ENCODE measurements at places on chromosomes 3 and 15. TPM values are rescaled to one million over a fixed set of nuclear protein-coding genes. Genes with fewer than 3 reads are reported as not detected.

Gene RETNLB
- polyA plus RNA-seq, result 0.09 TPM

DNA sequence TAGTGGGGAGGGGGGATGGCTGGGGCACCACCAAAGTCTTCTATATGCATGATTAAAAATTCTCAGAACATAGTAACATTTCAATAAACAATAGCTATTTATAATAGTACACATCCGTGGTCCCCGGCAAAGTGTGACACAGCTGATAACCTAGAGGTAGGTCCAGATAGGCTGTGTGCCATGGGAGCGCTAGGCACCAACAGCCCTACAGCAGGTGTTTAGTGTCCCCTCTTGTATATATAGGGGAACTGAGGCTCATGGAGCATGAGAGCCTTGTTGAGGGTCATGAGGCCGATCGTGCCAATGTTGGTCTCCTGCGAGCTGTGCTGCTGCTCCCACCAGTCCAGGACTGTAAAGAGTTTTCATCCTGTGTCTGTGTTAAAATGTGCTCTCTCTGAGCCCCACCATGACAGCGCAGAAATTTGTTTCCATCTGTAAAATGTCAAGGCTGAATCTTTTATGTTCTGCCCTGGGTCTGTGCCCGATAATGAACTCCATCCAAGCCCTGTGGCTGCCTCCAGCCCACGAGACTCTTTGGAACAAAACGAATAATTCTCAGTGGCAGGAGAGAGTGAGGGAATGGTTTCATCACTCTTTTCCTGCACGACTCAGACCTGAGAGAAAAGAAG, 14.5 kb downstream of the TMEM158 start:
- no peak overlapping the region for H3K27ac ChIP-seq
- H3K4me3 ChIP-seq, result no peak overlapping the region
- no peak for DNase-seq
- no peaks in the 10 kb centered on the region for H3K36me3 ChIP-seq
- H3K27me3 ChIP-seq, result peaks cover 5% of the 10 kb centered on the region

DNA sequence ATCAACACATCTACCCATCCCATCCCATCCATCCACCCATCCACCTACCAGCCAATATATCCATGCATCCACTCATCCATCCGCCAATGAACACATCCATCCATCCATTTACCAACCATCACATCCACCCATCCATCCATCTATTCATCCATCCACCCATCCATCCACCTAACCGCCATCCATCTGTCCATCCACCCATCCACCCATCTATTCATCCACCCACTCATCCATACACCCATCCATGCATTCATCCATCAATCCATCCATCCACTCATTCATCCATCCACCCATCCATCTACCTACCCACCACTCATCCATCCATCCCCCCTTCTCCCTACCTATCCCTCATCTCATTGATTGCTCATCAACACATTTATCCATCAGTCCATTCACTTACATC, 47.6 kb upstream of the SEC13 start:
- DNase-seq, result no peak
- H3K27ac ChIP-seq, result no peak overlapping the region
- no peaks in the 10 kb centered on the region for H3K27me3 ChIP-seq
- no peak overlapping the region for H3K4me3 ChIP-seq

DNA sequence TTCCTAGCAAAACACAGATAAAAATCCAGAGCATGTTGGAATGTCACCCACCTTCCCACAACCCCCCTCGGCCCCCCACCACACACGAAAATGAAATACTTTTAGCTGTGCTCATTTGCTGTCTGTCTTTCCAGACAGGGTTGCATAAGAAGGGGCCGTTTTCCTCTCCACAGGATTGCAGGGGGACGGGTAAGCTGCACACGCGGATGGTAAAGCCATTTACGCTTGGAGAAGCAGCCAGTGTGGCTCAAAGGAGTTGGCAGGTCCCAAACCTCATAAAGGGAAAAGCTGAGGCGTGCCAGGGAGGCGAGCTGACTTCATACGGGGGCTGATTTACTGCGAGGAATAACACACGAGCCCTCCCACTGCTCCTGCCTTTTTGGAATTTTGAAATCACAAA, 47.4 kb upstream of the ITGA11 start:
- H3K36me3 ChIP-seq, result no peaks in the 10 kb centered on the region
- no peaks in the 10 kb centered on the region for H3K4me1 ChIP-seq
- no peak overlapping the region for H3K4me3 ChIP-seq
- no peaks in the 10 kb centered on the region for H3K27me3 ChIP-seq
- DNase-seq, result no peak
- H3K27ac ChIP-seq, result no peak overlapping the region

- H3K27me3 ChIP-seq, result peaks cover 5% of the 10 kb centered on the region
- H3K4me3 ChIP-seq, result no peak overlapping the region
- H3K27ac ChIP-seq, result no peak overlapping the region
- H3K36me3 ChIP-seq, result no peaks in the 10 kb centered on the region
Observed at GRCh38 chr3:149763565-149764195, 11.4 kb upstream of the COMMD2 start.

Measured in thymus (tissue), 14 donors.